ENCODE measurements at places on chromosomes 5 and 9.

GRCh38 chr9:26228273-26228672 is 550.0 kb upstream of the TUSC1 start:
- DNase-seq, result no peak

GRCh38 chr5:11791792-11792191 is 112.5 kb downstream of the CTNND2 start:
- DNase-seq, result no peak

DNA sequence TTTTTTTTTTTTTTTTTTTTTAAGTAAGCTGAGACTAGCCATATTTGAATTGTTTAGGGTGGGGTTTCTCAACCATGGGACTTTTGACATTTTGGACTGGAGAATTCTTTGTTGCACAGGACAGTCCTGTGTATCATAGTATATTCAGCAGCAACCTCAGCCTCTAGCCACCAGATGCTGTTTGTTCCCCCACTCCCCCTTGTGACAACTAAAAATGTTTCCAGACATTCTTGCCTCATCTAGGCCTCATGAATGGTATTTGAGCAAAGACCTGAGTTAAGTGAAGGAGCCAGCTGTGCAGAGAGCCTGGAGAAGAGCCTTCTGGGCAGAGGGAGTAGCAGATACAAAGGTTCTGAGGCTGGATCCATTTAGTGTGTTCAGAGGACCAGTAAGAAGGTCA is 155.9 kb downstream of the SGCD start:
- DNase-seq, result no peak

- DNase-seq, result peak; percentile 44
These were observed 580.8 kb downstream of the CCDC171 start for GRCh38 chr9:16133556-16134227.

DNA sequence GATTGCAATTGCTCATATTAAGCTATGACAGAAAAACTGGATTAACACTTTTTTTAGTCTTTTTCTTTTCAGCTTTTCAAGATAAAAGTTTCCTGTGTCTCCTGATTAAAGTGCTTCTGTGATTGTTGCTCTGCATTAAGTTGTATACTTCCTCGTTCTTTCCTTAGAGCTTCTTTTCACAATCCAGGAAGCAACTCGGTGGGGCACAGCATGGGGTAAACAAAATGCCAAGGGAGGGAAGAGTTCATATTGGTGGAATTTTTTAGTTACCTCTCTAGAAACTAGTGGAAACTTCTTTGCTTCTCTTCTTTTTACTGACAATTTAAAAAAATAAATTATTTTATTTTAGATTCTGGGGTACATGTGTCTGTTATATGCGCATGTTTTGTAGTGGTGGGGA is 37.8 kb upstream of the ARRDC3 start:
- no peak for DNase-seq

DNA sequence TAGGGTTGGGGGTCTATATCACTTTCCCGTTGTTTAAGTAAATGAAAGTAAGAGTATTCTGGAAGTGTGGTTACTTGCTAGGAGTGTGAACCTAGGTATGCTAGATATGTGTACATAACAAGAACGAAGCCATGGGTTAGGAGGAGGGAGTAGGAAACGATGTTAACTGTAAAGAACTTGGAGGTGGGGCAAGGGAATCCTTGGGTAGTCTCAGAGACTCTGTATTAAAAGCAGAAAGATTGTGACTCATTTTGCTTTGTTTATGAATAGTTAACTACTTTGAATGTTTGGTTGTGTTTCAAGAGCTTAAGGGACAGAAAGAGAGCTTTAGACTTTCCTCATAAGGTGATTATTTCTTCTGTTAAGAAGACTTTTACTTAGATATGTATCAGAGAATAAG is 59.9 kb downstream of the TMEM252 start:
- DNase-seq, result no peak

DNA sequence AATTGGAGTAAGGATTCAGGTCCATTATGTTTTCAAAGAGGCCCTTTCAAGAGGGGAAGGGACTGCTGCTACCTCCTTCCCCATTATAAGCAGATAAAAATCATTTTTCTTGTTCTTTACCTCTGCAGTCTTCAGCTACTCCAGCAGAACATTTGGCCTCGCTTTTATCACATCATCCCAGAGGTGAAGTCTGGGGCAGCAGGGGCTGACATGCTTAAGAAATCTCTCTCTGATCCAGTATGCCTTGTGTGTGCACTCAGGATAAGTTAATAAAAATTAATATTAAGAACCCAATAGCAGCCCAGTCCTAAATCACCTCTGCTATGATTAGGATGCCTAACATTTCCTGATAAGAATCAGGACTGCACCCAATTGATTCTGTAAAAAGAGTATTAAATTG is 306.9 kb upstream of the NREP start:
- no peak for DNase-seq

DNA sequence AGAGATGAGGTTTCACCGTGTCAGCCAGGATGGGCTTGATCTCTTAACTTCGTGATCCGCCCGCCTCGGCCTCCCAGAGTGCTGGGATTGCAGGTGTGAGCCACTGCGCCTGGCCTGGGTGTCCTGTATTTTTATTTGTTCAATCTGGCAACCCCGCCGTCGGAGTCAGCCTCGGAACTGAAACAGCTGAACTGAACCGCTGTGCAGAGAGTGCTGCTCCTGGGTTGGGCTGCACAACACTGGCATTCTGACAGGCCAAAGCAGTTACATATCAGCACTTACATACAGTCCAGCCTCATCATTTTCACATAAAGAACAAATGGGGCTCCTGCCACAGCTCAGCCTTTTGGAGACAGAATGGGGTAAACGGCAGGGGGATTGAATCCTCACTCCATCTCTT is 185.6 kb downstream of the C9orf50 start:
- DNase-seq, result no peak

DNA sequence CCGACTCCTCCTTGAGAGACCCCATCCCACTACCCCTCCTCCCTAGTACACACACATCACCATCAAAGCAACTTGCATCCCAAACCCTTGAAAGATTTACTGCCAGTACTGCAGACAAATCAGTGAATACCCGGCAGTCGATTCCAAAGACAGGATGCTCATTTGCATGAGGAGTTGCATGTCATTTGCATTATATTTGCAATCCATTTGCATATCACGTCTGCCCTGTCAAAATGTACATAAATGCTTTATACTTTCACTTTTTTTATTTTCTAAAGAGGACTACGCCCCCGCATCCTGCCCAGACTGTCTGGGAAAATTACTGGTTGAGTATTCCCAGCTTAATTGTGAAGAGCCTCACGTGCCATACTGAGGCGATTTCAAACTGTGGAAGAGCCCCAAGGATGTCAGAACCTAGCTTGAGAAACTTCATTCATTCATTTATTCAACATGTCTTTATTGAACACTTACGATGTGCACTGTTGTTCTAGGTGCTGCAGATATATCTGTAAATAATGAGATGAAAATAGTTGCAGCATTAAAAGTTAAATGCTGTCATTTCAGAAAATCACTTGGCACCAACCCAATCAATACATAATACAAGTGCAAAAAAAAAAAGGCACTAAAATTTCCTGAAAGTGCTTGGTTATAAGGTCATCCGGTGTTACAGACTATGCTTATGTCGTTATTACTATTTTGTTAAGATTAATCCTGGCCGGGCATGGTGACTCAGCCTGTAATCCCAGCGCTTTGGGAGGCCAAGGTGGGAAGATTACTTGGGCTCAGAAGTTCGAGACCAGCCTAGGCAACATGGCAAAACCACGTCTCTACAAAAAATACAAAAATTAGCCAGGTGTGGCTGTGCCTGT is 17.2 kb upstream of the SIL1 start:
- no peak for DNase-seq

DNA sequence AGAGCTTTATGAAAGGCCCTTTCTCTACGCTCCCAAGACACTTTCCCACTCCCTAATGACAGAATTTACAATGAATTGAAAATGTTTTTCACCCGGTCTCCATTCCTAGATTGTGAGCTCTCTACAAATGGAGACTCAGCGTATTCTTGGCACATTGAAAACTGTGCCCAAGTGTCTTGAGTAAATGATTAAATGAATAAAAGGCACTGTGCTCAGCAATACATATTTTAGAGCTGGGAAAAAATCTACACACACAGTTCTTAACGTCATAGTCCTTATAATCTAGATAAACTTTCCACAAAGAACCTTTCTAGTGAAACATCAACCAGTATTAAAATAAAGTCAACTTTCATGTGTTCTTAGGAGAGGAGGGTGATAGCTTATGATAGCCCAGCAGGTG is 634.0 kb downstream of the RAB3C start:
- no peak for DNase-seq

- DNase-seq, result no peak
These were observed 70.5 kb upstream of the HMHB1 start for GRCh38 chr5:143741421-143741820.

- peak; percentile 76 for DNase-seq
These were observed 531.1 kb downstream of the CETN3 start for GRCh38 chr5:89878140-89879132.

DNA sequence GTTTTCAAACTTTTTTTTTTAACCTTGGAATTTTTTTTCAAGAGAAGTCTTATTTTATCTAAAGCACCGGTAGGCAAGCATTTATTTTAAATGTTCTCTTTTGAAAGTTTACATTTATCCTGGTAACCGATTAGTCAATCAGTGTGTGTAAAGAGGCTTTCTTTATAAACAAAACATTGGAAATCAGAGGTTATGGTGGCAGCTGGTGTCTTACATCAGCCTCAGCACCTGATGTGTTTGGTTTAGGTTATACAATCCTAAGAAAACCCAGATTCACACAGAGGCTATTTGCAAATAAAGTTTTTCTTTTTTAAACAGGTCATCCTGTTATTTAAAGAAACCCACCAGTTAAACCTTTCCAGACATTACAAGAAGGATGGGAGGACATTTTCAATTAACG is 173.3 kb upstream of the GDNF start:
- DNase-seq, result no peak

DNA sequence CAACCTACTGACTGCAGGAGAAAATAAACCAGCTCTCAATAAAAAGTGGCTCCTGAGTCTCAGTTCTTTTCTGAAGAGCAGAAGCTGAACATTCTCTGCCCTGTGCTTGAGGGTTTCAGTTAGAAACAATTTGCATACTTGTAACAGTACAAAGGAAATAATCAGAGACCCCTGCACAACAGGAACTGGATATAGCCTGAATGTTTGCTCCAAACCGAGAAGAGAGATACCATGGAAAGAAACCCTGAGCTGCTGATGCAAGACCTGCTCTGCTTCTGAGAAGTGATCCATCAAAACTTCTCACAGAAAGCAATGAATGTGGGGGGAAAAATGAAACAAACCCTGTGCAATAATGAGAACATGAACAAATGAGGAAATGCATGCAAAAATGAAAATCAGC is 592.9 kb downstream of the SEMA5A start:
- no peak for DNase-seq

DNA sequence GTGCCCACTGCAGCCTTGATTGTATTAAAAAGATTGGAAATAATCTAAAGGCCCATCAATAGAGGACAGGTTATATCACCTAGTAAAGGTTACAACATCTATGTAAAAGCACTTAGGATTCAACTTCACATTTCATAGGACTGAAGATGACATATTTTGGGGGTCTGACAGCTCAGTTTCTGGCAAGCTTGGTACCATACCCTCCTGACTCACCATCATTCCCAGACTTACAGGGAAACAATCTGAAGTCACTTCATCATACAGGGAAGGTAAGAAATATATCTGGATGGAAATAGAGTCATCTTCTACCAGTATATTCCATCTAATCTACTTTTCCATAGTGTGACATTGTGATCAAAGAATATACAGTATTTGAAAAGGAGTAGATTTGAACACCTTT is 28.8 kb upstream of the DAB2 start:
- DNase-seq, result no peak

DNA sequence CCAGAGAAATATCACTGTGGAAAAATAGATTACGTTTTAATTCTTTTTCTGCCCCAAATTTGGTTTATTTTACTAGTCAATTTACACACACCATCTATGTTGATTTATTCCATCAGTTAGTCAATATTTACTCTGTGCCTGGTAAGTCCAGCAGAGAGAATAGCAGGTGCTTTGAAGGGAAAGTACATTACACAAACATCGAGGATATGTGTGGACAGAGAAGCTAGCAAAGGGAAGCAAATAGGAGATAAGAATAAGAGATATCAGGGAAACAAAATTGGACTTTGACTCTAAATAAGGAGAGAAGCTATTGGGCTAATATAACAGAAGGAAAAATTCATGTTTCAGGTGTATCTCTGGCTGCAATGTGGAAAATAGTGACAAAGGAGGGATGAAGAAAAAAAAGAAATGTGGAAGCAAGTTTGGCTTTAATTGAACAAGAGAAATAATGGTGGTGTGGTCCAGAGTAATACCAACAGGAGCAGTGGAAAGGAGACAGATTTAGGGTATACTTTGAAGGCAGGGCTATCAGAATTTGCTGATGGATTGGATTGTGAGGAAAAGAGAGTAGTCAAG is 587.7 kb upstream of the CDH6 start:
- DNase-seq, result no peak

- peak; percentile 31 for DNase-seq
These were observed 297.4 kb upstream of the ZNF608 start for GRCh38 chr5:125043781-125044391.

DNA sequence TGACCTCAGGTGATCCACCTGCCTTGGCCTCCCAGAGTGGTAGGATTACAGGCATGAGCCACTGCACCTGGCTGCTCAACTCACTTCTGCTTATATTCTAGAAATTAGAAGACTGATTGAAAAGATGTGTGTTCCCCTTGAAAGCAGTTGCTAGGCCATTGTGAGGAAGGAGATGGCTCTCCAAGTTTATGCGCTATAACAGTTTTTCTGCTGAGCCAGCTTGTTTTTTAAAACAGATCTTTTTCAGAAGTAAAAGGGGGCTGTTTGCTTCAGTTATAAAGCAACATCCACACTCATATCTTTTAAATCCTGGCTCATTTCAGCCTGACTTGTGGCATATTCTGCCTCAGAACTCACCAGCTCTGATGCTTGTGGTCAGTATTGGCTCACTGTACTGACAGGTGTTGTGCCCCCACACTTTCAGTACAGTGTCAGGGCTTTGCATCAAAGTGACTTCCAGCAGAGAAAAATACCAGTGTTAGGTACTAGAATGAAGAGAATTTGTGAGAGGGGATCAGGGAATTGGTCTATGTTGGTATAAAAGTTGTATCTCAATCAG is 49.4 kb downstream of the NUP214 start:
- no peak for DNase-seq

- DNase-seq, result no peak
These were observed 9.0 kb upstream of the CPLX2 start for GRCh38 chr5:175862131-175863012.

DNA sequence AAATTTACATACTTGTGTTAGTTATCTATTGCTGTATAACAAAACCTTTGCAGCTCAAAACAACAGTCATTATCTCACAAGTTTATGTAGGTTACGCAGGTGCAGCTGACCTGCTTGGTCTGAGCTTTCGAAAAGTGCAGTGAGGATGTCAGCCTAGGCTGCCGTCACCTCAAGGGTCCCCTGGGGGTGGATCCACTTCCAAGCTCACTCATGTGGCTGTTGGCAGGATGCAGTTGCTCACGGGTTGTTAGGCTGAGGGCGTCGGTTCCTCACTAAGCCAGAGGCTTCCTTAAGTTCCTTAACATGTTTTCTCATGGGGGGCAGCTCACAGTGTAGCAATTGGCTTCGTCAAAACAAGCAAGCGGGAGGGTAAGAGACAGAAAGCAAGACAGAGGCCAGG is 139.8 kb downstream of the DOCK8 start:
- DNase-seq, result no peak

Data from fibroblast of the conjunctiva (primary cell).